Stimulated activated CD4-positive, alpha-beta T cell treated with anti-CD3 and anti-CD28 coated beads, Interleukin-15, amount 100 ng/mL, for 48 hours (primary cell): ENCODE measurements at places on chromosomes 13 and 19.

GRCh38 chr13:50080911-50081678, 65.9 kb downstream of the KCNRG start:
- DNase-seq, result peak; percentile 62

DNA sequence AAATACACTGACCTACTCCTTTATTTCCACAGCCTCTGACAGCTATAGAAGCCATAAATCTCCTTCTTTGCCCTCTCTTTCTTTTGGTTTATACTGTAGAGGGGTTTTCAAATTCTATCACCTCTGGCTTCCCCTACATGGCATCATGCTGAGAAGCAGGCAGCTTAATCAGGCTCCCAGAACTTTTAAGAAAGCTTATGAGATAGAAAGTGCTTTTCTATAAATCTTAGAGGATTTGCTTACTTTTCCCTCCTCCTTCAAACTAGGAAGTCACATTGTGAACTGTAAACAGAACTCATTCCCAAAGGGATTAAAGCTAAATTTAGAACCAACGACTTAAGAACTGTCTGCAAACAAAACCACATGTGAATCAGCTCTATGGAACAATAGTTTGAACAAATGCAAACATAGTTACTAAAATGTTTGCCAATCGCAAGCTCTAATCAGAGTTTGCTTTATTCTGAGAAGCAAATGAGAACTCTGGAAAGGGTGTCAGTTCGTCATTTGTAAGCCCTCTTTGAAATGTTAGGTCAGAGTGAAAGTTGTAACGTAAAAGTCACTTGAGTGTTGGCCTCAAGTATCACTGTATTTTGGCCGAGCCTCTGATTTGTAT, 344.1 kb downstream of the RFC3 start:
- no peak for DNase-seq

GRCh38 chr13:112729408-112729807, 39.6 kb downstream of the ATP11A start:
- DNase-seq, result no peak

DNA sequence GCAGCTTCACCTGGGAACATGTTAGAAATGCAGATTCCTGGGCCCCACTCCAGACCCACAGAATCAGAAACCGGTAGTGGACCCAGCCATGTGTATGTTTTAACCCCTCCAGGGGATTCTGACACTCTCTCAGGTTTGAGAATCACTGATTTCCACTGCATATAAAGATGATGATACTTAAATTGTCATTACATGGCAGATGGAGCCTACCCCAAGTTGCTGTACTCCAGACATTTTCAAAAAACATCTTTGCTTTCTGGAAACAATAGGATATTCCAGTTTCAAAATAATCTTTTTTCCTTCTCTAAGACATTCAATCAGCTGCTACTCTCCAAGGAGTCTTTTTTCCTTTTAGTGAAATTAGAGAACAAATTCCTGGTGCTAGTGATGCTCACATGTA, 48.6 kb upstream of the RGCC start:
- DNase-seq, result no peak

DNA sequence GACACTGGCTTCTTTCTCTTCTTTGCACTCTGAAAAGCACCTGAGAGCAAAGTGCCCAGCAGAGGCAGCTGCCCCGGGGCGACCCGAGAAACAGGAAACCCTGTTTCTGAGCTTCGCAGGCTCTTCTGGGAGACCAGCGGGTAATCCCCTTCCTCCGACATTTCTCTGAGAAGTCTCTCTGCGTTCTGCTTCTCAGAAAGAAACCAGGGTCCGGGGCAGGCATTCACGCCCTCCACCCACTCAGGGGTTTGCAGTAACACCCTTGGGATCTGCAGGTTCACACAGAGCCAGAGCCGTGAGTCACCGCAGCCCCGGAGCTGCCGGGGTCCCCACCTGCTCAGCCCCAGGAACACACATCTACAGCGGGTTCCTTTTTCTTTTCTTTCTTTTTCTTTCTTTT, 86.0 kb downstream of the GADD45B start:
- DNase-seq, result peak; percentile 61

DNA sequence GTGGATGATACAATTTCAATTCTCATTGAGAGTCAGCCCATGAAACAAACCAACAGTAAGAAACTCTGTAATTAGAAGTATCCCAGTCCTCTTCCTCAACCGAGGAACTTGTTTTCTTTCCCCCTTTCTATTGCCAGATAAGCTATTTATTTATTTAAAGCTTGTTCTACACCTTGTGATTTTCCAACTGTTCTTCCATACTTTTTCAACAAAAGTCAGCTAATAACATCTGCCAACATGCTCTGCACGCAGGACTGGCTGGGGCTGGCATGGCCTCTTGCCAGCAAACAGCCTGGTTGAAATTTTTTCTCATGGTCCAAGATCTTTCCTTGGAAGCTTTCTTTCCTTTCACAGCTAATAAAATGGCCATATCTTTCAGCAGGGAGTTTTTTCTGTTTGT, 2.9 kb upstream of the IRS2 start:
- no peak for DNase-seq

DNA sequence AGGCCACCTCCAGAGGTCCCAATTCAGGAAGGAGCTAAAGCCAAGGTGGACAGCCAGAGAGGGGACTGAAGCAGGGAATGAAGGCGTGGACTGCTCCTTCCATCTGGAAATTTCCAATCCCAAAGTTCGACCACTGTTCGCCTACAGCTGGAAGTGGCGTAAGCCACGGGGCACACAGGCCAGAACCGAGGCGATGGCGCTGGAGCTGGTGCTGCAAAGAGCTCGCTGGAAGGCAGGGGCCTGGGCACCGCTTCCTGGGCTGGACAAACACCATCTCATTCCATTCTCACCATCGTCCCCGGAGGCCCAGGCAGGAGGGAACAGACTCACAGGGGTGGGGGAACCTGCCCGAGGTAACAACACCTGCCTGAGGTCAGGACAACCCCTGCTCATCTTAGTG, 4.2 kb downstream of the MAP2K2 start:
- DNase-seq, result no peak

GRCh38 chr13:59471106-59471505, 692.6 kb downstream of the DIAPH3 start:
- DNase-seq, result no peak

GRCh38 chr19:8074501-8074900, 21.9 kb downstream of the CCL25 start:
- no peak for DNase-seq

DNA sequence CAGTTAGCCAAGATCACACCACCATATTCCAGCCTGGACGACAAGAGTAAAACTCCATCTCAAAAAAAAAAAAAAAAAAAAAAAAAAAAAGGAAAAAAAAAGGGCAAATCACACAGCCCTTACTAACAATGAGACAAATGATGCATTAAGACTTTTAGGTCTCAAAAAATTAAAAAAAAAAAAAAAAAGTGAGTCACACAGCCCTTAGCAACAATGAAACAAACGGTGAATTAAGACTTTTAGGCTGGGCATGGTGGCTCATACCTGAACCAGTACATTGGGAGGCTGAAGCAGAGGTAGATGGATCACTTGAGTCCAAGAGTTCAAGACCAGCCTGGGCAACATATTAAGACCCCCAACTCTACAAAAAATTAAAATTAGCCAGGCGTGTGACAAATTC, 32.4 kb upstream of the EIF3G start:
- no peak for DNase-seq

- DNase-seq, result no peak
Observed at GRCh38 chr13:38657191-38657590, 29.7 kb upstream of the FREM2 start.

DNA sequence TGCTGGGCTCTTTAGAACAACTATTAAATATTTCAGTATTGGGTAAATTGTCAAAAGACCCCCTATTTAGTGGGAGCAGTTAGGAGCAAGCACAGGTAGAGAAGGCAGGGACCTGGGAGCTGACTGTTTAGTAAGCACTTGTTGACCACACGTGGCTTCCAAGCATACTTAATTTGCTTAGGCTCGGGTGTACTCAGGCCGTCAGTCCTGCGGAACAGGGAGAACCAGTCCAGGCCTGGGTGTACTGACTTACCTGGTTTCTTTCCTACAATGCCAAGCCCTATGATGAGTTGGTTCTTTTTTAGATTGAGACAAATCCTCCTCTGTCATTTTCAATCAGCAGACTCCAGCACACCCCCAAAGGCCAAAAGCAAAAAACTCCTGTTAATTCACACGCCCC, 90.0 kb downstream of the WDFY2 start:
- no peak for DNase-seq

DNA sequence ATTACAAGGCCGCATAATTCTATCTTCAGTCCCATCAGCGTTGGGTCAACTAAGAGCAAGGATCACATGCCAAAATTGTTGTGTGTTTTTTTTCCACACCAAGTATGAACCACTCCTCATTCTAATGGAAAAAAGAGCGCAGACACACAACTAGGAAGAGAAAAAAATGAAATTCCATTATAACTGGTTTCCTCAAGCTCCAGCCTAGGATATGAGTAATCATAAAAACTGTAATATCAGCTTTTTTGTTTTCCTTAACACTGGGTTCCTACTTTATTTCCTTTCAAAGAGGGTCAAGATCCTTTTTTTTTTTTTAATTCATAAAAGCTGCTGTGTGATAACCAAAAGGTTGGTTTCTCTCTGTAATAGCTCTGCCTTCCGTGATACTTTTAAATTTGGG, 19.4 kb downstream of the TSHZ3 start:
- no peak for DNase-seq

- no peak for DNase-seq
Observed at GRCh38 chr19:55777528-55777927, 8.6 kb downstream of the RFPL4AL1 start.

DNA sequence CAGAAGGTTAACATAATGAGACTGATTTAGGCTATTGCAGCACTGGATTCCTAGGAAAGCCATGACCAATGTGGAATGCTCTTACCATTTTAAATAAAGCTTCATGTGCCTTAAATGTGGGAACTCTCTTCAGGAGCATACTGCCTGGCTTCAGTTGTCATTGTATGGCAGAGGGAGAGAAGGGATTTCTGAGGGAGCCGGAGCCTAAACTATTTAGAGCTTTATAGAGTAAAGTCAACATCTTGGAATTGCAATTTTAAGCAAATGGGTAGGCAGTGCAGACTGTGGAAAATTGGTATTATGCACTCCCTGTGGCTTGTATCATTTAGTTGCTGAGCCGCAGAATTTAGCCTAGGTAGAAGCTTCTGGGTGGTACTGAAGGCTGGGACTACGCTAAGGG, 2041.4 kb downstream of the PCDH9 start:
- DNase-seq, result no peak

DNA sequence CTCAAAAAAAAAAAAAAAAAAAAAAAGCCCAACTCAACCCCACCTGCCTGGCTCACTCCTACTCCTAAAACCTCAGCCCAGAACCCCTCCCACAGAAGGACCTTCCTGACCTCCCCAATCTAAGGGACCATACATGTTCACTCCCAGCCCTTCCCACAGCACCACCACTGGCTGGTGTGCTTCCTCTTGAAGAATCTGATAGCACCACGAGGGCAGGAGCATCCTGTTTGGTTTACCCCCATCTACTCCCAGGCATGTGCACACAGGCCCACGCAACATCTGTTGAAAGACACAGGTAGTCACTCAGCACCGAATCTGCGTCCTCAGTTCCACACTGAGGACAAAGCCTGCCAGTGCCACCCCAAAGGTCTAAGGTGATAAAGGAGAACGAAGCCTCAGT, 8.2 kb downstream of the LATS2 start:
- DNase-seq, result no peak

DNA sequence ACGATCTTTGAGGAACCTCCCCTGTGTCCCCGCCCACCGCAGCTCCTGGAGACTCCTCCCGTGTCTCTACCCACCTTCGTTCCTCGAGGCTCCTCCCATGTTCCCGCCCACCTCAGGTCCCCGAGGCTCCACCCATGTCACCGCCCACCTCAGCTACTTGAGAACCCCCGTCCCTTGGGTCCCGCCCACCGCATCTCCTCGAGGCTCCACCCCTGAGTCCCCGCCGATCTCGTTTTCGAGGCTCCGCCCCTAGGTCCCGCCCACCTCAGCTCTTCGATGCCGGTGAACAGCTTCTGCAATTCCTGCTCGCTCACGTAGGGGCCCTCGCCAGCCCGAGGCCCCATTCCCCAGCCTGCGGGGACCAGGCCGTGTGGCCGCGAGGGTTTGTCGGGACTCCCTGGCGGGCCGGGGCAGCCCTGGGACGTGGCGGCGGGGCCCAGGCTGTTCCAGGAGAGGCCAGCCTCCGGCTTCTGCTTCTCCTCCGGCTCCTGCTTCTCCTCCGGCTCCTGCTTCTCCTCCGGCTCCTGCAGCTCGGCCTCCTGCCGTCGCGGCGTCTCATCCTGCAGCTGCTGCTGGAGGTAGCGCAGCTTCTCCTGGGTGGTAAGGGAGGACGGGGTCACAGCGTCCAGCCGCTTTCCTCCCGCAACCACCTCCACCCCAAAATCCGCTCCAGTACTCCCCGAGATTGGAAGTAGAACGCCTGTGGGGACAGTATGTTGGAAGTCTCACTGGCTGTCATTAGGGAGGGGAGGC, 16.7 kb downstream of the TSKS start:
- peak; percentile 63 for DNase-seq

DNA sequence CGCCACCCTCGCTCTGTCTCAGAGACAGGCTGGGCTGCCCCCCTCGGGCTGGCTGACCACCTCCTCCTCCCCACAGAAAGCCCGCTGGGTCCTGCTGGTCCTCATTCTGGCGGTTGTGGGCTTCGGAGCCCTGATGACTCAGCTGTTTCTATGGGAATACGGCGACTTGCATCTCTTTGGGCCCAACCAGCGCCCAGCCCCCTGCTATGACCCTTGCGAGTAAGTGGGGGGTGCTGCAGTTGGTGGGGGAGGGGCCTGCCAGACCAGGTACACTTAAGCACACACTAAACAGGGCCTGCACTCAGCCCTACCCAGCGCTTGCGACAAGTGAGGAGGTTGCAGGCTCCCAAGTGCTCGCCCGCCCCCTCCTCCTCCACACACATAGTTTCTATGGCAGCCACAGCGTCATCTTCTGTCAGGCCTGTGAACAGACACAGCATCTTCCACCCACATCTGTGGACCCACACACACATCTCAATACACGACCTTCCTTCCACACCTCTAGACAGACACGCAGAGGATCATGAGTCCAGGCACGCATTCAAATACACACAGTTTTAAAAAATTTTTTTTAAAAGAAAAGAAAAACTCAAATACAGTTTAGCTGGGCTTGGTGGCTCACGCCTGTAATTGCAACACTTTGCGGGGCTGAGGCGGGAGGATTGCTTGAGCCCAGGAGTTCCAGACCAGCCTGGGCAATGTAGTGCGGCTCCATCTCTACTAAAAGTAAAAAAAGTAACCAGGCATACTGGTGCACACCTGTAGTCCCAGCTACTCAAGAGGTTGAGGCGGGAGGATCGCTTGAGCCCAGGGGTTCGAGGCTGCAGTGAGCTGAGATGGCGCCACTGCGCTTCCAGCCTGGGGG, 18.4 kb downstream of the PLD3 start:
- DNase-seq, result no peak

DNA sequence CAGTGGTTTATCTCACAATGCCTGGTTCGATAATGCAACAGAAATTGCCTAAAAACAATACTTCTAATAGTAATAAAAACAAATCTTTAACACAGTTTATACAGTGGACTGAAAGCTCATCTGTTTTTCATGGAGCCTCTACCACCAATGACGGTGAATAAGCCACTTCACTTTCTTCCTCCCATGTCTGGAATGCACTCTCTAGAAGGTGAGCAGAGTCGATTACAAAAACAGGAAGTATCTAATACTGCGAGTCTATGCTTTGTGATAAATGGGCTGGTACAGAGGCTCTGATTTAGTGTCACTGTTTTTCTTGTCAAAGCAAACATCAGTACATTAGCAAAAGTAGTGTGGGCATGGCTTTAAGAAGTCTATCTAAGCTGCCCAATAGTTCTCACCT, 1348.6 kb upstream of the SLC10A2 start:
- DNase-seq, result no peak

GRCh38 chr13:46385946-46386345, 1.1 kb downstream of the RUBCNL start:
- no peak for DNase-seq
